NCI-H1930 (cell line): ENCODE measurements at places on chromosomes 1 and 21.
A peak's percentile ranks its signal among the peaks of the same experiment; 100 is the strongest.

- DNase-seq, result no peak
Measured at GRCh38 chr1:22340873-22341272, 110.8 kb upstream of the ZBTB40 start.

GRCh38 chr1:201717286-201717685, 111.7 kb upstream of the IPO9 start:
- DNase-seq, result no peak

- no peak for DNase-seq
Measured at GRCh38 chr1:171953835-171954234, 112.5 kb downstream of the DNM3 start.

DNA sequence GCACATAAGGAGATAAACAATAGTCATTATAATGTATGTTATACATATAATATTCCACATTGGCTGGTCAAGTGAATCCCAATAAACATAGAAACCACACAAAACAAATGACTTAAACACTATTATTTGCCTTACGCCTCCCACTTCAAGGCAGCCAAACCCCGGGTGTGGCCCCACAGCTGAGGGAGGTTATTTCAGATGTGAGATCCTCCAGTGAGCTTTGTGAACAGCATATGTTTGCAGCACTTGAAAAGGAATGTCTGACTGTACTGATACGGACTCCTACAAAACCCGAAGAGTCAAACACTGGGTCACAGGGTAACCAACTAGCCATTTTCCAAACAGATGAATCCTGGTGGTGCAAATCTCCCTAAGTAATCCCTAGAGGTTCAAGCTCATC, 27.1 kb upstream of the DISP1 start:
- no peak for DNase-seq

DNA sequence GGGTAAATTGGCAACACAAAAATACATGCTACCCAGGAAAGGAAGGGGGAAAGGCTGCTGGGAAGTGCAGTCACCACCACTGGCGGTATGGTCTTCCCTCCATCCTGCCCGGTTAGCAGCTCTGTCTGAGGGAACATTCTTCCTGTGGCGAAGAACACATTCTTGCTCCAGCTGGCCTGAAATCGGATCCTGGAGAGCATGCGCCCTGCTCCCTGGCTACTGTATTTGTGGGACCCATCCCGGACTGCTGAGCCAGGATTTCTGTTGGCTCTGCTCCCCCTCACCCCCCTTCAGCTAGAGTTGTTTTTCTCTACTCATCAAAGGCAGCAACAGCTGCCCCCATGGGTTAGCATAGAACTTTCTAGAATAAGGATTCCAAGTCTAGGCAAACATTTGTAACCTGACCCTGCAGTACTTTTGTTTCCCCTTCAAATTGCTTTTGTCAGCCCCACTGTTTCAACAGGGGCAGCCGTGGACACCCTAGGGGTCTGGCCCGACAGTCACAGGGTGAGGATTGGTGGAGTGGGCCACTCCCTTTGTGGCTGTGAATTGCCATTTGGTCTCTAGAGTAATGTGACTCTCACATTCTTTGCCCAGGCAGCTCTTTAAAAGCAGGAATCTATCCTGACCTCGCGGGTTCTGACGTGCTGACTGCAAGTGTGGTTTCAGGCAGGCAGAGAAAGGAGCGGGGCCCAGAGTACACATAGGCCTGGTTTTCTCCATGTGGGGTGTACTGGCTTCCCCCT, 157.7 kb downstream of the TOMM20 start:
- DNase-seq, result no peak

- DNase-seq, result no peak
Measured at GRCh38 chr1:3103967-3104677, 35.1 kb downstream of the PRDM16 start.

DNA sequence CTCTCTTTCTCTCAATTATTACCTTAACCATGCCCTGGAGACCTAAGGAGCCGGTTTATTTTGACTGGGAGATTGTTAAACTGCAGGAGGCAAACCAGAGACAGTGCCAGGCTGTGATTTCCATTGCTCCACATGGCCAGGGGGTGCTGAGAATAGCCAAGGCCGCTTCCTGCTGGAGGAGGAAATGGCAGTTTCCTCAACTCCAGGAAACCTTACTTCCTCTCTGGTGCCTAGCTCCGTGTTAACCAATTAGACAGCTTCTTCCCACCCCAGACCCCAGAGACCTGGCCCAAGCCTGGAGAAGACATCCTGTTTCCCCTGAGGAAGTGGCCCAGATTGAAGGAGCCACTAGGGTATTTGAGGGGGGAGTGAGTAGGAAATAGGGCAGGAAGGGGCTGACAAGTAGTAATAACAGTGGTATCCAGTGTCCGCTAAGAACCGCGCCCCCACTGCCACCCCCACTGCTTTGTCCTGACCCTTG, 161.2 kb downstream of the PLPP3 start:
- DNase-seq, result no peak

DNA sequence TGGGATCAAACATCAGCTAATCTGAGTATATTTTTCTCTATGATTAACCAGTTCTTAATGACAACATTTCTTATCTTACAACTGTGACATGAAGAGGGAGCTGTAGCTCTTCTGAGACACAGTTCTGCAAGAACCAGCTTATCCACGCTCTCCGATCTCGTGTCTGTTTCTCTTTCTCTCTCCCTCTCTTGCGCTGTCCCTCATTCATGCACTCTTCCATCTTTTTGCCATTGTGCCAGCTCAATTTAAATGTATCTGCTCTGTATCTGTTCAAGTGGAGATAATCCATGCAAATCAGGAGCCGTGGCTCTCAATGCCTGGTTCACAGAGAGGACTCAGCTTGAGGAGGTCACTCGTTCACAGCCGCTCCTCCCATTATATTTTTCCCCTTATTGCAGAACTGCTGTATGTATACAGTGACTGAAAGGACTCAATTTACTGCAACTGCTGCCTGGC, 494.7 kb upstream of the ADGRL2 start:
- peak; percentile 69 for DNase-seq

- no peak for DNase-seq
Measured at GRCh38 chr1:203077956-203078355, 7.9 kb downstream of the MYOG start.

DNA sequence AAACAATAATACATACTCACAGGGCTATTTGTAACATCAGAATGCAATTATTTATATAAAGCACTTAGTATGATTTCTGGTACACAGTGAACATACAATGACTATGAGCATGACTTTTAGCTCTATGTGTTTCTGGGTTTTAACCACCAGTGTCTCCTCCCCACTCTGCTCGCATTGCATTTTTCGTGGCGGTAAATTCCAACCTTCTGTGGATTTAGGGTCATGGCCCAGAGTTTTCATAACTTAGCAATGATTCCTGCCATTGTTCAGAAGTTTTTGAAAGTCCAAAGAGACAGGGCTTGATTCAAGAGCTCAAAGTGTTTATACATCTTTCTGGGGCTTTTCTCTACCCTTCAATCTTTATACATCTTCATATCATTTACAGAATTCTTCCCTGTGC, 191.3 kb downstream of the BACH1 start:
- no peak for DNase-seq

GRCh38 chr1:59137276-59137615, 159.6 kb upstream of the FGGY start:
- no peak for DNase-seq

- DNase-seq, result peak; percentile 77
Measured at GRCh38 chr1:173669491-173669941, at the start of gene ANKRD45. Gene ANKRD45 (minus strand): TSS chr1:173669851. CDS start chr1:173659418, 10,433 bp downstream.

DNA sequence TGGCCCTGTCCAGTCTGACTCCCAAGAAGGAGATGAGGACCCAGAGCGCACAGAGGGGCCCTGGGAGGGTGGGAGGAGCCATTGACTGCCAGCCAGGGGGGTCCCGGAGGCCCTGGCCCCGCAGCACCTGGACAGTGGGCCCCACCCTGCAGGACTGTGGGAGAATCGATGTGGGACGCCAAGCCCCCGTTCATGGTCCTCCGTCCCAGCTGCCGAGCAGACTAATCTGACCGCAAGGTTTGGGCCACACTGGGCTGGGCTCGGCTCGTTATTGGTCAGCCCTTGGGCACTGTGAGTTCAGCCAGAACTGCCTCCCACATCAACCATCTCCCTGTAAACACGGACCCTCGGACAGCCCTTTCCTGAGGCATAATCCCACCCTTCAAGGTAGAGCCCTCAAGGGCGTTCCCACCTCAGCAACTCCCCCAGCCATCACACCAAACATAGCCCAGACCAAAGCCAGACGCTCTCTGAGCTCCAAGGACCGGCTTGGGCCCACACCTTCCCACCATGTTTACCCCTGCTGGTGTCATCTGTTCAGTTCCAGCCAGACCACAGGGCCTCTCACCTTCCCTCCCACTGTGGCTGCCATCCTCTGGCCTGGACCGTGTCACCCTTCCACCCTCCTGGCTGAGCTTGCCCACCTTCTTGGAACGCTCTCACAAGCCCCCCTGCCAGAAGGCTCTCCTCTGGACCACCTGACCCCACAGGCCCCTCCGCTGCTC, 16.2 kb upstream of the POFUT2 start:
- no peak for DNase-seq

- no peak for DNase-seq
Measured at GRCh38 chr1:91779548-91780021, 106.4 kb downstream of the TGFBR3 start.

DNA sequence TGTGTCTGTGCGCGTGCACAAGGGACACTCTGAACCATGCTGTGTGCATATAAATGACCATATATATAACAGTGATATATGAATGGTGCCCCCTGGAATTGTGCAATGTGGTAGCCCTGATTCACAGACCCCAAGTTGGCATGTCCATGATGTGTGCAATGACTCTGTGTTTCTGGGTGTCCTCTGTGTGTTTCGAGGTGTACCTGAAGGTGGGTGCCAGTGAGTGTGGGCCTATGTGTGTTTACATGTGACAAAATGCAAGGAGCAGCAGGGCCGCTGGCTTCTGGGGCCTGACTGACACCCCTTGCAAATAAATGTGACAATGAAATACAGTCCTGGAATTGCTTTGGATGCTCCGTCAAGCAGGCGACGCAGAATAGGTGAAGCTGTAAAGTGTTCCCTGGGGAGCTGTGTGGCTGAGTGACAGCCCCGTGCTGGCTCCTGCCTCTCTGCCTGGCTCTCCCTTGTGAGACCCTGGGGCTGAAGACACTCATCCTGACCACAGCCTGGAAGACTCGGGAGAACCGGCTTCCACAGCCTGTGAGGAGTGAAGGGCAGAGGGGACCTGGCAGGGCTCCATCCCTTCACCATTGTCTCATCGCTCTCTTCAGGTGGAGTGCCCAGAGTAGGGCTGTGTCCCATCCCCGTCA, 38.2 kb upstream of the CSF3R start:
- no peak for DNase-seq

GRCh38 chr1:33532936-33533335, 60.5 kb downstream of the ZSCAN20 start:
- no peak for DNase-seq

- no peak for DNase-seq
Measured at GRCh38 chr1:85911742-85912141, 203.5 kb upstream of the ZNHIT6 start.

DNA sequence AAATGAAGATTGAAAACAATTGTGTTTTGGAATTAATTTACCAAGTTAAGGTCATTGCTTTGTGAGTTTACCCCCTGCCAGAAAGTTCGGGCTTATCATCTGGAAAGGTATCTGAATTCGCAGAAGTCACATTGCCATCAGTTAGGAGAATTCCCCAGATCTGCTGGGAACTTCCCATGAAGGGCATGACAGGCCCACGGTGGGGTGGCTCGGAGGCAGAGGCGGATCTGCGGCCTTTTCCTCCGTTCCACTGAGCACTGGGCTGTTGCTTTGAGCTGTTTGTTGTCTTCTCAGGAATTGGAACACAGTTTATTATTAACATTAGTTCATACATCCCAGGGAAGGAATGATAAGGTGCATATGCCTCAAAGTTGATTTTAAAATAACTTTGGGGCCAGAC, 320.0 kb downstream of the CAMTA1 start:
- no peak for DNase-seq

DNA sequence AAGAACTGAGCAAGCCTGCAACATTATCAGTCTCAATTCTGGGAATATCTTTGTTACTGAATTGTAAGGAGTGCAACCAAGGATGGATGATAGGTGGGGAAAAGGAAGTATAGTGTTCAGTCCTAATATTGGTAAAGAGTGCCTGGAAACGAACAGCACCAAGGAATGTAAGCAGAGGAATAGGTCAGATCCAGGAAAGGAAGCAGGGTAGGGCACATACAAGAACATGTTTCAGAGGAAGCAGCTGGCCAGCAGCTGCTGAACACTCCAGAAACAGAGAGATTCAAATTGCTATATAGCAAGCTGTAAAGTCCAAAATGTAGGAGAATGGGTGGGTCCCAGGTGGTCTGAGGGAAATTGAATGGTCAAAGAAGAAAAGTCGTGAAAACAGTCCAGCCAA, 37.9 kb downstream of the CRB1 start:
- DNase-seq, result no peak

- DNase-seq, result no peak
Measured at GRCh38 chr1:78121710-78122109, 75.9 kb downstream of the GIPC2 start.

DNA sequence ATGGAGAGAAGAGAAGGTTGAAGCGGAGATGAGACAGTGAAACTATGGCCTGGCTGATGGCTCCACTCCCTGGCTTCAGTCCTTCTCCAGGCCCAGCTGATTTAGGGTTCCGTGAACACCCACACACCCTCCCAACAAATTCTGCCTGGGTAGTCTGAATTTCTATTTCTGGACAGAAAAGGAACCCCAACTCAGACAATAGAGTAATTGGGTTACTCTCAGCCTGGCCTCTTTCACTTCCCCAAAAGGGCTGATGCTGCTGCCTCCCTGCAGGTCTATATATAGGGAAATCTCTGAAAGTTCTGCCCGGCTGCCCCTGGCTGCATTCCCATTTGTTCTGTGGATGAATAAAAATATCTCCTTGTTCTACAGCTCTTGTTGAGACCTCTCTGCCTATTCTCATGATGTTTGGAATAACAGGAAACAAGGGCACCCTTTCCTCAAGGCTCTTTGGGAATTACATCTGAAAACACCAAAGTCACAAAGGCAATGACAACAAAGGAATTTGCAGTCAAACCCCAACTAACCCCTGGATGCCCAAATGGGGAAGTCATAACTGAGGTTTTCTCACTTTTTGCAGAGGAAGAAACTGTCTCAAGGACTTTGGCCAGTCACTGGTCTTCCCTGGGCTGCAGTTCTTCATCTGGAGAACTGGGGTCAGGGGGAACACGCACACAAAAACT, 11.4 kb upstream of the ZSCAN20 start:
- no peak for DNase-seq

DNA sequence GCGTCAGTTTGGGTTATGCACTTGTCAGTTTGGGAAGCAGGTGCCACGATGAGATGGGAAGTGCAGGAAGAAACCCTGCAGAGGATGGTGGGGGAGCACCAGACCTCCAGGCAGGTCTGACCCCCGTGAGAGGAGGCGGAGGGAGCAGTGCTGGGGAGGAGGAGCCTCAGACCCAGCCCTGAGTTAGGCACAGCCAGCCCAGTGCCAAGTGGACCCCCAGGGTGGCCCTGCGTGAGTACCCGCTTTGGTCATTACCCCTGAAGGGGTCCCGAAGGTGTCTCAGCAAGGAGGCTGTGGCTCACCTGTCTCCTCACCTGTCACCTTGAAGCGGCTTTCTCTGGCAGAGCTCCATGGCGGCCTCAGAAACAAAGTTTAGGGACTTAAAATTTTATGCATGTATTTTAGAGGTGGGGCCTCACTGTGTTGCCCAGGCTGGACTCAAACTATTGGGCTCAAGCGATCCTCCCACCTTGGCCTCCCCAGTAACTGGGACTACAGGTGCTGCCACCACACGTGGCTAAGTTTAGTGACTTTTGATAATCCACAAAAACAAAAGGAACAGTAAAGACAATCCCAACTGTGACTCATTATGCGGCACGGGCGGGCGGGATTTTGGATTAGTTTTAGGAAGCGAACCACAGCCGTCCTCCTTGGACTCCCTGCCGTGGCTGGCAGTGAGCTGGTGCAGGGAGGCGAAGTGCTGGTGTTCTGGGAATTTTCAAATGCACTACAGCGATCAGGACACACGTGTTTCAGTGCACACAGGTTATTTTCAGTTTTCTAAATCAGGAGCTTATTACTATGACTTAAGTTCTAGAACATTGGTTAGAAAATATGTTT, 4.7 kb downstream of the AGPAT3 start:
- DNase-seq, result no peak
